ENCODE measurements at places on chromosomes 1 and 21.
A peak's percentile ranks its signal among the peaks of the same experiment; 100 is the strongest.

DNA sequence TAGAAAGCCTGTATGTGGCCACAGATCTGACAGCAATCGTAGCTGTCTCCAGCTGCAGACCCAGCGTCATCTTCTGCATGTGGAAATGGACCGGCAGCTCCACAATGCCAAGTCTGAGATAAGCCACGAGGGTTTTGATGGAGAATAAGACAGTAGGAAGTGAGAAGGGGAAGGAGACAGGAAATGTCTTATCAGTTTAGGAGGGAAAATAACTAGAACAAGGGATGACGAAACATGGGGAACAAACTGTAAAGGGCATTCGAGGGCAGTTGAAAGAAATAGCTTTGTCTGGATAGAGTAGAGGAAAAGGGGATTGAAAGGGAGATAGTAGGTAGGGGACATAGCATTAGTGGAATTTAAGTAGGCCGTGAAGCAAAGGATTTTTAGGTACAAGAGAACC, 74.0 kb upstream of the CTTNBP2NL start:
- no peak for DNase-seq

- DNase-seq: no peak
Measured at GRCh38 chr1:233261206-233261605, 34.3 kb downstream of the PCNX2 start.

GRCh38 chr21:17742181-17742580, 77.0 kb downstream of the C21orf91 start:
- DNase-seq: no peak

DNA sequence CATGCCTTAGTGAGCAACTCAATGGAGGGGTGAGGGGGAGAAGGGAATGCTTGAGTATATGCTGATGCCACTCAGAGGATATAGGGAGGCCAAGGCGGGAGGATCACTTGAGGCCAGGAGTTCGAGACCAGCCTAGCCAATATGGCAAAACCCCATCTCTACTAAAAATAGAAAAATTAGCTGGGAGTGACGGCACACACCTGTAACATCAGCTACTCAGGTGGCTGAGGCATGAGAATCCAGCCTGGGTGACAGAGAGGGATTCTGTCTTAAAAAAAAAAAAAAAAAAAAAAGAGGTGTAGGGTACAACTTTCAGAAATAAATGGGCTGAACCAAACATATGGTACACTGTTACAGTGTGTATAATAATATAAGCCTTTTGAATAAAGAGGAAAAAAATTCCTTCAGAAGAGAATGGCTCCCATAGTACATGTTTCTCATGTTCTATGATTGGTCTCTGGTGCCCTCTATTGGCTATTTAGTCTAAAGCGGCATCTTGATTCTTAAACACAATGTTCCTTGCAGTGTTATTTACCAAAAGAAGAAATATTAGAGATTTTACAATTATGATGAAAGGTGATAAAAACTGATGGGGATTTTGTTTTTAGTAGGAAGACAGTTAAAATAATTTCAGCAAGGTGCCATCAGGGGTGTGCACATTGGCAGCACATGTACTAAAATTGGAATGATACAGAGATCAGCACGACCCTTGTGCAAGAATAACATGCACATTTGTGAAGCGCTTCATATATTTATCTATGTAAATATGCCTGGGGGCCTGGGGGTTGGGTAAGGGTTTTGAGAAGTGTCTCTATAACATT, 109.8 kb downstream of the PATJ start:
- no peak for DNase-seq

DNA sequence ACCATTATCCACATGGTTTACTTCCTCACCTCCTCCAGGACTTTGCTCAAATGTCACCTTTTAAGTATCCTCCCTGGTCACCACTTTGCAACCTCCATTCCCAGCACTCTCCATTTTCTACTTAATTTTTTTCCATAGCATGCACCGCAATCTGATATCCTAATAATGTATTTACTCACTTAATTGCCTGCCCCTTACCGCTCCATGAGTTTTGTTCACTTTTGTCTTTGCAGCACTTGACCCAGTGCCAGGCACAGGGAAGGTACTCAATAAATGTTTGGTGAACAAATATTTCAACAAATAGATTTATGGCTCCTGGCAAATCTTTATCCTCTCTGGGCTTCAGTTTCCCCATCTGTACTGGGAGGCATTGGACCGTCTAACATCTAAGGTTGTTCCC, 53.6 kb downstream of the UBE2T start:
- DNase-seq: no peak

DNA sequence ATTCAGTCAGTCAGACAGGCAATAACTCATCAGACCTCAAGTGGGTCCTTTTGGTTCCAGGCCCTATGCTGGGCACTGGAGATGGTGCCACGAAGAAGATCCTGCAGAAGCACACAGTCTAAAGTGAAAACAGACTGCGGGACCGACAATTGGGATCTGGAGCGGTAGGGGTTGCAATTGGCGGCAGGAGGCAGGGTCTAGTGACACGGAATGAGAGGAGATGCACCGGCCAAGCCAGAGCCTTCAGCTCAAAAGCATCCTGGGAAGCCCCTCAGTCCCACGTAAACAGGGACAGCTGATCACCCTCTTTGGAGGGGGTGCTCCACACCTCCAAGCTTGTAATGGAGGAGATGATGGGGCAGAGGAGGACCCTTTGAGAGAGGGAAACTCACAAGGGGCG, 56.2 kb downstream of the KLHDC7A start:
- no peak for DNase-seq

- no peak for DNase-seq
Measured at GRCh38 chr1:209585197-209585596, 1.7 kb downstream of the CAMK1G start.

GRCh38 chr1:58818075-58818474, 34.2 kb upstream of the JUN start:
- DNase-seq: no peak

DNA sequence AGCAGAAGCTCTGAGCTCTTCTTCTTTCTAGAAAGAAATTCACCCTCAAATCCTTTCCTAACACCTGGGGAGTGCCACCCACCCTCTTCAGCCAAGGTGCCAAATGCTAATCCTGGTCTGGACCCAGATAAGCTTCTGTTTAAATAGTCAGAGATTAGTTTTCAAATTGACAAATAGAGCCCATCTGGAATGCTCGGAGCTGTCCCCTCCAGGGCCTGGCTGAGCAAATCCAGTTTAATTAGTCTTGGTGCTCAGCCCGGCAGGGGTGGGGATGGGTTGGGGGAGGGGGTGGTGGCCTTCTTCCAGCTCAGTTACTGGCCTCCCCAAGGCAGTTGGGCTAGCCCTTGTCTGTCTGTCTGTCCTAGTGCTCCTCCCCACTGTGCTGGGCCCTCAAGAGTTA, 269.5 kb downstream of the GRIK3 start:
- DNase-seq: no peak

DNA sequence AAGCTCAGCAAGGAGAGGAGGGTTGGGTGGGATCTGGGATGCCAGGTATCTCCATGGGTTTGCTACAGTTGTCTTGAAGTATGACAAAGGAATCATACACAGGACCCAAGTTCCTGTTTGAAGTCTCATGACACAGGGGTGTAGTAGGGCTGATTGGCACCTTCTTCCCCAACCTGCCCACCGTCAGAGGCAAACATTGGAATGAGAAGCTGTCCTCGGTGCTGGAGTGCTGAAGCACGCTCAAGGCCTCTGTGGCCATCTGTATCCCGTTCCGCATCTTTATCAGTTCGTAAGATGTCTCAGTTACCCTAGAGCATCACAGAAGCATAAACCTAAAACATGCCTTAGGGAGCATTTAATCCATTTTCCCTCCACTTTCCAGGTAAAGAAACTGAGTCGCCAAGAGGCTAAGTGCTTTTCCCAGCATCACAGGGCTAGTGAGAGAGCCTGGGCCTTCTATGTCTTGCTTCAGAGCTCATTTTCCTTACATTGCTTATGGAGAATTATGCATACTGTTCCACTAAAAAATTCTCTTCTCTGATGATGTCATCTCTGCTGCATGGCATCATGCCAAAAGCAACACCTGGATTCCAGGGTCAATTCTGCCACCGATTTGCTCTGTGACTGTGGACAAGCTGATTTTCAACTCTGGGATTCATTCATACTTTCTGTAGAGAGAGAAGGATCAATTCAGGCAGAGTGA, 34.2 kb downstream of the VWA5B1 start:
- no peak for DNase-seq

- DNase-seq: no peak
Measured at GRCh38 chr1:198064181-198064580, 92.6 kb upstream of the NEK7 start.

DNA sequence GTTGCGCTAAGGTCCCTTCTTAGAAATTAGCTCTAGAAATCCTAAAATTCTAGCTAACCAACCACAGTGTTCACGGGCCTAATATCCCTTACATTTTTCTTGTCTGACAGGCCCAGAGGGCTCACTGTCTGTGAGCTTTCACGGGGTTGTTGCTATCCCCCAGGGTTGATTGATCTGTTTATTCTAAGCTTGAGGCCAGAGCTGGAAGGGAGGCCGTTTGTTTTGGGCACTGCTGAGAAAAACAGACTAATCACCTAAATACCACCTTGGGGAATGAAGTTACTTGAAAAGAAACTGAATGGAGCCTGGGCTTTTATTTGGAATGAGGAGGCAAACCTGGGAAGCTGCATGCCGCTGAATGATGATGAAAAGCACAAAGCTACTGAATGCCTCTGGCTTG, 162.4 kb downstream of the KIF26B start:
- no peak for DNase-seq

DNA sequence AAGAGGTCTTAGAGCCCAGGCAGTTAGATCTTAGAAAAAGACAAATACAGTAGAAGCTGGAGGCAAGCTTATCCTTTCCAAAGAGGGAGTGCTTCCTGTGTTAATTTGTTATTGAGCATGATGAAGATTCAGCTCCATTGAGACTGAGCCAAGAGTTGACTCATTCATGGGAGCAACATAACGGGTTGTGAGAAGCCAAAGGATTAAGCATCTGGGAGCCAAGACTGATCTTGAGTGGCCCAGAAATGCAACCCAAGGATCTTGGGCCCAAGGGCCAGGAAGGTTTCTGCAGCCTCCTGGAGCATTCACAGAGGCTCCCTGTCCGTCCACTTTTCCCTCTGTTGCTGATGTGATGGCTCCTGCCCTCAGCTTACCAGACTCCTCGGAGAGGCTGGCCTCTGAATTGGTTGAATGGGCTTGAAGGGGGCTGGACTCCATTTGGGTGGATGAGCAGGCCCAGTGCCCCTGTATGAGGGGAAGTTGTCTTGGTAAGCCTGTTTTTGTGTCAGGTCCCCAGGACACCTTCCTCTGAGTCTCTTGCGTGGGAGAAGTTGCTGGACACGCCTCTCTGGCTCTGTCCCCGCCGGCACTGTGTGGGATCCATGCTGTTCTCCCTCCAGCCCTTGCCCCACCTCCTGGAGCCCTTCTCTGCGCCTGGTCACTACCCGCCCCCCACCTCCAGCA, 42.4 kb downstream of the PDE9A start:
- no peak for DNase-seq

DNA sequence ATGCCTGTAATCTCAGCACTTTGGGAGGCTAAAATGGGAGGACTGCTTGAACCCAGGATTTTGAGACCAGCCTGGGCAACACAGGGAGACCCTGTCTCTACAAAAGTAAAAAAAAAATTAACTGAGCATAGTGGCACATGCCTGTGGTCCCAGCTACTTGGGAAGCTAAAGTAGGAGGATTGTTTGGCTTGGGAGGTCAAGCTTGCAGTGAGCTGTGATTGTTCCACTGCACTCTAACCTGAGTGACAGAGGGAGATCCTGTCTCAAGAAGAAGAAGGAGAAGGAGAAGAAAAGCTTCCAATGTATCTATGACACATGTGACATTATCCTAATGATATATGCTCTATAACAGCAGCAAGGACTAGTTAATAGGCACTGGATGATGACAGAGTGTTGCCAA, 20.1 kb upstream of the ARHGAP29 start:
- DNase-seq: no peak

- no peak for DNase-seq
Measured at GRCh38 chr1:26750428-26750827, 37.3 kb upstream of the PIGV start.

GRCh38 chr1:207361889-207362288, 40.4 kb downstream of the CD55 start:
- no peak for DNase-seq

DNA sequence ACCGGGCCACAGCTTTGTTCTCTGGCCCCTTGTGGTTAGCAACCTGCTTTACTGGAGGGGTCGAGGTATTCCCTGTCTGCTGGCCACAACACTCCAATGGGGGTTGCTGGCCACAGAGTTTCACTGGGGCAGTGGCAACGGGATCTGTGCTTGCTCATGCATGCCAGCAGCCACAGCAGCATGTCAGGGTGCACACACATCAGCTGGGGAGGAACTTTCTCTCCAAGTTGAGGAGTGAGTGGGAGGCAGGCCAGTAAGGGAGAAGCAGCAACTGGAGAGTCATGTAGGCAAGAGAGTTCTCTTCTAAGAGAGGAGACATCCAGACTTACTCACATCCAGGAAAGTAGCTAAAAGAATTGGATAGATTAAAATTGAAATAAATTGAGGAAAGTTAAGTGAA, 38.0 kb downstream of the SAMD13 start:
- DNase-seq: no peak

DNA sequence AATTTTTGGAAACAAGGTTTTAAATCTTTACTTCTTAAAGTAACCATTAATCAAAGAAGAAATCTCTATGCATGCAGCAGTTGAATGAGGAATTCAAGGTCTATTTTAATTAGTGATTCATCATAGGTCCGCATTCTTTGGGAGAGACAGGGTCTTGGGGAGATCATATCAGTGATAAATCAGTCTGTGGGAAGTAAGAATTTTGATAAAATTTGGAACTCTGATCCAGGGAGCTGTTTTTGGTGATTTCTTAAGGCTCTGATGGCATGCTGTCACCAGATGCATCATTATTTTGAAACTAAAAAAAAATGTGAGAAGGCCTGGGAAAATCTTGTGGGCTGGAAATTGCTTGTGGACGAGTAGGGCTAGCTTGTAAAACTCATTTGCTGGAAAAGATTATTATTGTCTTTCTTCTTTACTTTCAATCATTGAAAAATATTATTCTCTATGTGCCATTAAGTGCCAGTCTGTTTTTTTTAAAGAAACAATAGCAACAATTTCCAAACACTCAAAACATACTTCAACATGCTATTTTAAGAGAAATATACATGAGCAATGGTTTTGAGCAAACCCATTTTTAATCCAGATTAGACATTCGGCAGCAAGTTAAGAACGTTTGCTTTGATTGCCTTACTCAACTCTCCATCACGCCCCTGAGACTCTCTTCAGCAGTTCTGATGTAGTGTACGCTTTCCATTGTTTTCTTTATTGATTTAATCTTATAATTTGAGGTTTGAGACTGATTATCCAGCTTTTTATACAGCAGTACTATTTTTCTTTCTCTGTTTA, 62.6 kb downstream of the ZBTB18 start:
- no peak for DNase-seq

DNA sequence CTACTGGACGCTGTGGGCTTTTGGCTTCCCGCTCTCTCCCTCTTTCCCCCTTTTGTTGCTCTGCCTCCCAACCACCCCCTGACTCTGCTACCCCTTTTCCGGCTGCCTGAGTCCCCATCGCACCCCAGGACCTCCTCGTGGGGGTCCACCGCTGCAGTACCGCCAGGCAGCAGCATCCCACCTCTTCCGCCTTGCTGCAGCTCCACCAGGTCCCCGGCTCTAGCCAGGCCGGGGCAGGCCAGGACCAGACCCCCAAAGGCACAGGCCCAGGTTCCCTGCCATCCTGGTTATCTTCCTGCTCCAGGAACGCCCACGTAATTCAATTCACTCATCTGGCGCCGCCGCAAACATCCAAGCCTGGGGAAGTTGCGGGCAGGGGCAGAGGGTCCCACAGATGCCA, 139.8 kb downstream of the LIPI start:
- DNase-seq: no peak

- peak; percentile 16 for DNase-seq
Measured at GRCh38 chr1:43722810-43723209, 15.5 kb downstream of the ST3GAL3 start.

- no peak for DNase-seq
Measured at GRCh38 chr1:246613096-246613758, 47.0 kb downstream of the CNST start.

GRCh38 chr1:200654660-200655059, 15.0 kb downstream of the DDX59 start:
- no peak for DNase-seq
